ENCODE measurements at places on chromosomes 1 and 21.

GRCh38 chr1:80457409-80457808, 1343.3 kb upstream of the ADGRL2 start:
- no peak for DNase-seq

GRCh38 chr1:62131093-62131725, 63.4 kb upstream of the L1TD1 start:
- DNase-seq, result no peak

DNA sequence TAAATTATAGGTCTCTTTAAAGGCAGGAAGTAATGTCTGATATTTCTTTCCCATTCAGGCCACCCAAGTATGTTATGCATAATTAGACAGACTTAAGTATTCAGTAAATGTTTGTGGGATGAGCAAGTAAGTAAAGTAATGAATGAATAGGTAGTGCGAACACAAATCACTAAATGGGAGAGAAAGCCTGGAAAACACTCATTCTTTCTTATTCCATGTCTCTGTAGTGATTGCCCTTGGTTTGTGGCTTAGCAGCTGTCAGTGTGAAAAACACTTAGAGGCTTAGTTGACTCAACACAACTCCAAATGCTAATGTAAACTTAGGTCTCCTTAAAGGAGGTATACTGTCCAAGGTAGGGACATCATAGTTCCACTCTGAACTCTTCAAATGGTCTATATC, 182.5 kb downstream of the ZC3H11B start:
- no peak for DNase-seq

DNA sequence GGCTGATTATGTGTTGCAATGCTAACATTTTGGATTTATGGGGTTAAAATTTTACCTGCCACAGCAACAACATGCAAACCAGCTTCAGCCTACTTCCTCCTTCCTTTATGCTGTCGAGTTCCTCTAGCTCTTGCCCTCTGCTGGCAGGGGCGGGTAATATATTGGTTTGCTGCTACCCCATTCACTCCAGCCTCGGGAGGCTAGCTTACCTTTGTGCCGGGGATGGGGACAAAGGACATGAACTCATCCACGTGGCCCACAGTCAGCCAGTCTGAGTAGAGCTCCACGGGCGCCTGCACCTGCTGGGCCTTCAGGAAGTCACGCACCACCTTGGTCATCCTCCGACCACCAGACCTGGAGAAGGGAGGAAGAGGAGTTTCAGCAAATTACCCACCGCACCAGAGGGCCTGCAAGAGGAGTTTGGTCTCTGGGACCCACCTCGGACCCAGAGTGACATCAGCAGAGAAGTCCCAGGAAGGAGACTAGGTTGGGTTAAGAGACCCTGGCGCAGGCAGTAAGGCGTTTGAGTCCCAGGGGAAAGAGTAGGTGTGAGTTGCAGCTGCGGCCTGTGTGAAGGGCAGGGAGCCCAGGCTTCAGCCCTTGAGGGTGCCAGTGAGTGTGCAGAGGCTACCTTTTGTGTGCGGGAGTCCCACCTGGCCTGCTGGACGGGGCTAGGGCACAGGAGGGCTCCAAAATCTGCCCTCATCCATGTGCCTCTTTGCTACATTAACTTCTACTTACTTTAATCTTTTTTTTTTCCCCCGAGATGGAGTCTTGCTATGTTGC, 21.8 kb upstream of the SDHB start:
- no peak for DNase-seq

DNA sequence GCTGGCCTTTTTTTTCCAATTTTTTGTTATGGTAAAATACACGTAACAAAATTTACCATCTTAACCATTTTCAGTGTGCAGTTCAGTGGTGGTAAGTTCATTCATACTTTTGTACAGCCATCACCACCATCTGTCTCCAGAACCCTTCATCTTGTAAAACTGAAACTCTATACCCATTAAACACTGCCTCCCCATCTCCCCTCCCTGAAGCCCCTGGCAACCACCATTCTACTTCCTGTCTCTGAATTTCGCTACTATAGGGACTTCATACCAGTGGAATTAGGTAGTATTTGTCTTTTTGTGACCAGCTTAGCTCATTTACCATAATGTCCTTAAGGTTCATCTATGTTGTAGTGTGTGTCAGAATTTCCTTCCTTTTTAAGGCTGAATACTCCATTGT, 8.7 kb downstream of the PKNOX1 start:
- no peak for DNase-seq

DNA sequence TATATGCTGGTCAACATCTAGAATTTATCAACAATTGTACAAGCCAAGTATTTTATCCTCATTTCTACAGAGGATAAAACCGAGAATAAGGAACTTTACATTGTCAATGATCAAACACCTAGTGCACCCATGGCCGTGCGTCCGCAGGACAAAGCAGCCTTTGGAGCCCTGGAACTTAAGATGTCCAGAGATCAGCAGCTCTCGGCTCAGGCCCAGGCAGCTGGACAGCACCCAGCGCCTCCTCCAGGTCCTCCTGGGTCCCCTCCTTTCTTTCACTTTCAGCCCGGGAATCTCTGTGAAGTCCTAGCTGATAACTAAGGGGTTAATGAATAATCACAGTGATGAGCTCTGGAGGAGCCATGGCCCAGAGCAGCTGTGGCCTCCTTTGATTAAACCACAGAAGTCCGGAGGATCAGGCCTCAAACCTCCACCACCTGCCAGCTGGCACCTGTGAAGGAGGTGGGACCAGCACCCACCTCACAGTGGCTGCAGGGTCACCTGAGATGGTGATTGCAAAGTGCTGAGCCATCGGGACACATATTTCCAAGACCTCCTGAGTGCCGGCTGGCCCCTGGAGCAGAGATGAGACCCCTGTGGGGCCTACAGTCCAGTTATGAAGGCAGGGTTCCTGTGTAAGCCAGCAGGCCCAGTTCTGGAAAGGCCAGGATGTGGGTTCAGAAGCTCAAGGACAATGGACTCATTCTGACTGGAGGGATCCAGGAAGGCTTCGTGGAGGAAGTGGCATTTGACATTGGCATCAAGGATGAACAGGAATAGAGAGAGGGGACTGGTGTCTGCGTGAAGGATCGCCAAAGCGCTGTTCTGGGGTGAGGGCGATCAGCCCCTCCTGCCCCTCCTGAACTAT, 11.6 kb upstream of the SAMD11 start:
- DNase-seq, result no peak

DNA sequence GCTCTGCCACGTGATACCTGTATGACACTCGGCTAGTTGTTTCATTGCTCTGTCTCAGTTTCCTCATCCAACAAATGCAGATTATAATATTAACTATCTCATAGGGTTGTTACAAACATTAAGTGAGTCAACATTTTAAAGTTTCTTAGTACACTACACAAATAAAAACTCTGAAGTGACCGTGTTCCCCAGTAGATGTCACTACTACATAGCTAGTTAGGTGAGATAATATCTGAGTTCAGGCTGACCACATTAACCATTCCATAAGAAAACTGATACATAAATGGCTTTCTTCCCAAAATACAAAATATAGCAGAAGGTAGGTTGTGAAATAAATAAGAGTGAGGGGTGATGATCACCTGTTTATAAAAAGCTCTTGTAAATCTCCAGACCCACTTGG, 214.1 kb downstream of the NUF2 start:
- no peak for DNase-seq

- DNase-seq, result no peak
Measured at GRCh38 chr21:39924577-39925308, 57.5 kb downstream of the PCP4 start.

DNA sequence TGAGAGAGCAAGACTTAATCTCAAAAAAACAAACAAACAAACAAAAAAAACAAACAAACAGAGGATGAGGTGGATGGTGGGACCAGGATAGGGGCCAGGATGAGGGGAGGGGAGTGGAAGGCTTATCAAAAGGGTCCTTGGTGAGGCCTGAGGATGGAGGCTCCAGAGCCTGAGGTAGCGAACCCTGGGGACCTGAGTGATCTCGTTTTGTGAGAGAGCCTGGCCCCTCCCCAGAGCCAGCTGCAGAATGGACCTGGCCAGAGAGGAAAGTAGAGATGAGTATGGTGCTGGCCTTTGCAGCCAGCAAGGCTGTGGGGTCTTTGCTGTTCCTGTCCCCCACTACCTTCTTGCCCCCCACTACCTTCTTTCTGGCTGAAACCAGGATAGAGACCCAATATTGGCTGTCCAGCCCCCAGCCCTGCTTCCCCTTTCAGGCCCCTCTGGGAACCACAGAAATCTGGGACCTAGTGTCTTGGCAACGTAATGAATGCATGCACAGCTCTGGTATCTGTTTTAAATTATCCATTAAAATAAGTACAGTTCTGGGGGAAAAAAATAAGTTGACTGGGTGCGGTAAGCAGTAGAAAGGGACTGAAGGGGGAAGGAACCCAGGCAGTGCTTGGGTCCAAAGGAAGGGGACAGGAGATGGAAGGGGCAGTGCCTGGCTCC, 1.1 kb upstream of the LMNA start:
- DNase-seq, result no peak

Data from T-cell (primary cell).